ENCODE measurements at places on chromosomes 4 and X.

GRCh38 chr4:124997124-124997523 lies 284.6 kb upstream of the ANKRD50 start:
- no peak overlapping the region for H3K27ac ChIP-seq
- no peaks in the 10 kb centered on the region for H3K27me3 ChIP-seq
- DNase-seq: no peak
- no peaks in the 10 kb centered on the region for H3K4me1 ChIP-seq

DNA sequence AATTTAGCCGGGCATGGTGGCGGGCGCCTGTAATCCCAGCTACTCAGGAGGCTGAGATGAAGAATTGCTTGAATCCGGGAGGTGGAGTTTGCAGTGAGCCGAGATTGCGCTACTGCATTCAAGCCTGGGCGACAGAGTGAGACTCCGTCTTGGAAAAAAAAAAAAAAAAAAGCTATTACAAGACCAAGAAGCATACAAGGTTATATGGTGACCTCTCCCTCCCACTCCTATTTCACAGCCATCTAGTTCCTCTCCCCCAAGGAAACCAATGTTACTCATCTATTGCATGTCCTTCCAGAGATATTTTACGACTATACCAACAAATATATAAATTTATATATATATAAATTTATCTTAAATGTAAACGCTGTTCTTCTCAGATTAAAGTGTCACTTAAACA lies 3.2 kb downstream of the SLC9A7 start:
- no peaks in the 10 kb centered on the region for H3K27me3 ChIP-seq
- H3K36me3 ChIP-seq: no peaks in the 10 kb centered on the region
- DNase-seq: no peak
- H3K4me3 ChIP-seq: no peak overlapping the region

- no peaks in the 10 kb centered on the region for H3K4me1 ChIP-seq
- H3K36me3 ChIP-seq: no peaks in the 10 kb centered on the region
- no peak overlapping the region for H3K4me3 ChIP-seq
These were observed 1586.1 kb upstream of the AGA start for GRCh38 chr4:179028321-179028720.

GRCh38 chr4:26031704-26032103 lies 117.7 kb downstream of the SMIM20 start:
- H3K4me3 ChIP-seq: no peak overlapping the region
- no peaks in the 10 kb centered on the region for H3K36me3 ChIP-seq
- no peak for DNase-seq
- H3K27ac ChIP-seq: no peak overlapping the region

DNA sequence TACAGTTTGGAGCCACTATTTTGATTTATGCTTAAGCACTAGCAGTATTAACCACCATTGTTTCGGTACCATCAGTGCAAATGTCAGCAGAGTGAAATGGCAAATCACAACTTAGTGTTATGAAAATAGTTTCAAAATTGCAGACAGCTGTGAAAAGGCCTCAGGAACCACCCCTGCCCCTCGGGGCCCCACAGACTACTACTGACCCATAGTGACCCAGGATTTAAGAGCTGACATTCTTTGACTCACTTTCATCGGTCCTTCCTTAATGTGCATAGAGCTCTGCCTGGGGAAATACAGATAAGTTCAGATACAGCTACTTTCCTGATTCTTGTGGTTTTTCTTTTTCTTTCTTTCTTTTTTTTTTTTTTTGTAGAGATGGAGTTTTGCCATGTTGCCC lies 3.3 kb upstream of the BBS7 start:
- H3K36me3 ChIP-seq: no peaks in the 10 kb centered on the region
- no peak overlapping the region for H3K4me3 ChIP-seq
- peaks cover 7% of the 10 kb centered on the region for H3K4me1 ChIP-seq
- H3K27me3 ChIP-seq: no peaks in the 10 kb centered on the region
